Fibroblast of lung (primary cell): ENCODE measurements at places on chromosomes 5 and 9. TPM values are rescaled to one million over a fixed set of nuclear protein-coding genes. Genes with fewer than 3 reads are reported as not detected.

DNA sequence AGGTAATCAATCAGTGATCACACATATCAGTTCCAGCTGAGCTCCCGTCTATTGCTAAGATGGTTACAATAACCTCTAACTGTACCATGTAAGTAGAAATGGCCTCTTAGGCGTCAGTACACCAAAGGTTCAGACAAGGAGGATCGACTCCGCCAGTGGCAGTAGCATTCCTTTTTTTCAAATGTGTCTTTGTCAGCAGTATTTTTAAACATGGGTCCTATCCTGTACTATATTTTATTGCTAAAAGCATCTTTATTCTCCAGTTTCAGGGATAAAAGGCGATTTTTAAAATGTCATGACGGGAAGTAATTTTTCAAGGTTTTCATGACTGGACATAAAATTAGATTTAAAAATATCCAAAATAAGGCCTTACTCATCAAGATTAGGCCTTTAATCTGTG is 64.8 kb upstream of the TBCA start:
- H3K4me1 ChIP-seq: no peaks in the 10 kb centered on the region
- no peak overlapping the region for H3K27ac ChIP-seq
- H3K27me3 ChIP-seq: peaks cover 7% of the 10 kb centered on the region
- no peak for DNase-seq

GRCh38 chr9:4050916-4051315 is 249.0 kb downstream of the GLIS3 start:
- no peak overlapping the region for H3K27ac ChIP-seq
- no peak for DNase-seq
- no peaks in the 10 kb centered on the region for H3K36me3 ChIP-seq

DNA sequence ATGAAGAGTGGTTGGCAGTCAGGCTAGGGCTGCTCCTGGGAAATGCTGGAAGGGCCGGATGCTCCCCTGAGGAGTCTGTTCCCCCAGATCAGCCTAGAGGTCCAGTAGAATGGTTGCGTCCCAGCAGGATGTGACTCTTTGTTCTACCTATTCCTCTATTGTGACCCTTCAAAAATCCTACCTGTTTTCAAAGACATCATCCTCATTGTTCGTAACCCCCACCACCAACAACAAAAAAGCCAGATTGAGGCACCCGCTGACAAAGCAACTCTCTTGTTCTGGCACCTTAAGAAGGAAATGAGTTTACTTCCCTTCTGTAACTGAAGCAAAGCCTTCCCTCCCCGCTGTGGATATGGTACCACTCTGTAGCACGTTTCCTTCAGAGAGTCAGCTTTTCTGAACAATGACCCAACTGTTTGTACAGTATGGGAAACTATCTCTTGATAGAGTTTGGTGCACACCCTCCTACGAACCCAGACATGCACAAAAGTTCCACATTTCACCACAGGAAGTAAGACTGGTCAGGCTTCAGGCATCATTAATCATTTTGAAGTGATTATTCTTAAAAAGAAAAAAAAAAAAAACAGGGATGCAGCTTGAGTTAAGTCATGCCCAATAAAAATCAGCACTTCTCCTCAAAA is 207.2 kb downstream of the ENC1 start:
- no peak overlapping the region for H3K27ac ChIP-seq
- H3K4me3 ChIP-seq: no peak overlapping the region
- no peak for DNase-seq
- H3K36me3 ChIP-seq: no peaks in the 10 kb centered on the region

- no peak overlapping the region for H3K4me3 ChIP-seq
- no peaks in the 10 kb centered on the region for H3K36me3 ChIP-seq
- H3K4me1 ChIP-seq: no peaks in the 10 kb centered on the region
- DNase-seq: no peak
Measured at GRCh38 chr5:4570047-4570995, 569.8 kb upstream of the ADAMTS16 start.

DNA sequence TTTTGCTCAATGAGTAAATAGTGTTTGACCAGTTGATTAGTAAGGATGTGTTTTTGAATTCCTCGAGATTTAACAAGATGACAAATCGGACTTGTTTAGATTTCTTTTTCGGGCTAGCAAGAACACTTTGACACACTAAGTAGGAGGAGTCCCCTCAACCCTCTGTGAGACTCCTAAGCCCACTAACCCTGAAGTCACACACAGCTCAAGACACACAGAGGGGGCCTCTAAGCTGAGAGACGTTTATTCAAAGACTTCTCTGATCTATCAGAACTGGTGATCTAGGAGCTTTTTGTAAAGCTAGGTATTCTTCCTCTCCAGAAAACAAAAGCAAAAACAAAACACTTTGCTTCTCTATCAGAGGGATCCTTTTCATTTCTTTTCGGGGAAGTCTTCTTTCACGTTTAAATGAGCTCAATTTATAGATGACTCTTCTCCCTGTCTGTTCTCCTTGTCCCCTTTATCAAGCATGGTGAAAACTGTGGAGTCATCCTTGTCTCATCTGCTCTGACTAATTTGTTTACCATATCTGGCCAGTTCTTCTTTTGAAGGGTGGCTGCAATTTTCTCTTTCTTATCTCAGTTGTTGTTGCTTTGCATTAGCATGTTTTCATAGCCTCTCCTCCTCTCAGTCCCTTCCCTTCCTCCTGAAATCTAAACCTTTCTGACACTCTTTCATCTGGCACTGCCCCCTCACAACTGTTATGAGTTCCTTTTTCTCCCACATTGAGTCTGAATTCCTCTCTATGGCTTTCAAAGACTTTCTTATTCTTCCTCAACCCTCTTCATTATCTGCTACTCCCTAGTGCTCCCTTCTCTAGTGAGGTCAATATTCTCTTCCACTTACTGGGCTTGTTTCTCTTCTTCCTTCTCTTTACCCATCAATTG is 68.5 kb upstream of the RAI14 start:
- no peaks in the 10 kb centered on the region for H3K36me3 ChIP-seq
- no peaks in the 10 kb centered on the region for H3K27me3 ChIP-seq
- DNase-seq: peak; percentile 67
- H3K27ac ChIP-seq: peak overlapping the region; percentile 94
- peak overlapping the region; percentile 25 for H3K4me3 ChIP-seq

The SLC6A19 gene
- not detected in 2 replicates for total RNA-seq

GRCh38 chr5:149824120-149824519 is 94.0 kb downstream of the PPARGC1B start:
- H3K27me3 ChIP-seq: no peaks in the 10 kb centered on the region
- H3K4me1 ChIP-seq: peaks cover 2% of the 10 kb centered on the region
- no peaks in the 10 kb centered on the region for H3K36me3 ChIP-seq
- no peak overlapping the region for H3K4me3 ChIP-seq

- DNase-seq: no peak
- no peaks in the 10 kb centered on the region for H3K27me3 ChIP-seq
- H3K27ac ChIP-seq: no peak overlapping the region
- no peak overlapping the region for H3K4me3 ChIP-seq
- peaks cover 2% of the 10 kb centered on the region for H3K4me1 ChIP-seq
- no peaks in the 10 kb centered on the region for H3K36me3 ChIP-seq
Measured at GRCh38 chr5:176181271-176181855, 56.9 kb upstream of the SIMC1 start.

- H3K27ac ChIP-seq: no peak overlapping the region
- no peaks in the 10 kb centered on the region for H3K36me3 ChIP-seq
- DNase-seq: no peak
- no peaks in the 10 kb centered on the region for H3K4me1 ChIP-seq
- H3K4me3 ChIP-seq: no peak overlapping the region
Measured at GRCh38 chr5:80036615-80037014, 1.5 kb downstream of the THBS4 start.

- no peak overlapping the region for H3K4me3 ChIP-seq
- H3K36me3 ChIP-seq: no peaks in the 10 kb centered on the region
- no peak for DNase-seq
- H3K27ac ChIP-seq: no peak overlapping the region
- no peaks in the 10 kb centered on the region for H3K4me1 ChIP-seq
Measured at GRCh38 chr5:154559398-154560276, 81.6 kb upstream of the HAND1 start.

DNA sequence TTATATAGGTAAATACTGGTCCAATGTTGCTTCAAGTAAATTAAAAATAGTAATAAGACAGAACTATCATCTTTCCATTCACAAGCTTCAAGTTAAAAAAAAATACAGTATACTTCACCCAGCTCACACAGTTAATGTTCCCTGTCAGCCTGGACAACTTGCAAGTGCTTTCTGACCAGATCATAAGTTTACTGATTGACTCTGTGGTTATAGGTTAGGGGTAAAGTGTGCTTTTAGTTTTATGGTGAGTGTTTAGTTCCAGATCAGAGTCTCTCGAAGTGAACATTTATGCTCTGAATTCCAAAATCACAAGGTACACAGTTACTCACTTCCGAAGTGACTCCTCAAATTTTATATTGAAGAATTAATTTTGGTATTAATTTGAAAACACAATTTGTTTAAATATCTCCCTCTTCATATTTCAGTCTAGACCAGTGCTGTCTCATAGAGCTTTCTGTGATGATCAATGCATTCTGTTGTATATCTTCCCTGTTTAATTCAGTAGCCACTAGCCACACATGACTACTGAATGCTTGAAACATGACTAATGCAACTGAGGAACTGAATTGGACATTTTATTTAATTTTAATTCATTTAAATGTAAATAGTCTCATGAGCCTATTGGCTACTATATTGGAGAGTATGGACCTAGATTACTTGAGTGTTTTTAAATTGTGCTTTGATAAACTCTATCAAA is 90.7 kb downstream of the MEF2C start:
- H3K27me3 ChIP-seq: no peaks in the 10 kb centered on the region
- H3K27ac ChIP-seq: no peak overlapping the region
- no peak overlapping the region for H3K4me3 ChIP-seq
- no peaks in the 10 kb centered on the region for H3K36me3 ChIP-seq
- H3K4me1 ChIP-seq: no peaks in the 10 kb centered on the region

DNA sequence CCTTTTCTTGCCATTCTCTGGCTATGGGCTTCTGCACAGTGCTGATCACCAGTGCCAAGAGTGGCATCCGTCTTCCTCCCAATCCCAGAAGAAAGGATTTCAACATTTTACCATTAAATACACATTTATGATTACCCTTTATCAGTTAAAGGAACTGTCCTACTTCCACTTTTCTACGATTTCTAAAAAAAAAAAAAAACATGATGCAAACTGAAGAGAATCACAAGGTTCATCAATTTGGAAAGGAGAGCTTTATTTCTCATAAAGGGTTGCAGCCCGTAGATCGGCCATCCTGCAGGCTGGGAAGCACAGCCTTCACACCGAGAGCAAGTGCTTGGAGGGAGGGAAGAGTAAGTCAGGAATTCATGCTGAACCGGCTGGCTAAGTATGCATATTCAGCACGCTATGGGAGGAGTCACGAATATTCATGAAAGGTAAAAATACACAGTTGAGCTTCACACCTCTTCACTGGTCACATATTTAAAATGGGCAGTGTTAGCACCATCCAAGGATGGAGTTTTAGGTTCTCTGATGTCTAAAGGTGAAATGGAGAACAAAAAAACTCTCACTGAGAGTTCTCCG is 52.5 kb upstream of the SEMA4D start:
- no peaks in the 10 kb centered on the region for H3K36me3 ChIP-seq
- no peak overlapping the region for H3K27ac ChIP-seq
- H3K27me3 ChIP-seq: no peaks in the 10 kb centered on the region
- DNase-seq: no peak
- H3K4me1 ChIP-seq: no peaks in the 10 kb centered on the region

The OR13C3 gene
- not detected in 2 replicates for total RNA-seq

GRCh38 chr9:69574057-69574456 is 98.1 kb downstream of the APBA1 start:
- DNase-seq: no peak
- no peaks in the 10 kb centered on the region for H3K36me3 ChIP-seq
- no peaks in the 10 kb centered on the region for H3K27me3 ChIP-seq
- peaks cover 4% of the 10 kb centered on the region for H3K4me1 ChIP-seq
- no peak overlapping the region for H3K27ac ChIP-seq
- no peak overlapping the region for H3K4me3 ChIP-seq

The CPEB4 gene
- 17.2 and 23.6 TPM in 2 replicates for total RNA-seq

The OLFML2A gene
- 30.6 and 33.7 TPM in 2 replicates for total RNA-seq

The BHMT gene
- 0.17 TPM in 1 of 2 replicates, not detected in the other for total RNA-seq

DNA sequence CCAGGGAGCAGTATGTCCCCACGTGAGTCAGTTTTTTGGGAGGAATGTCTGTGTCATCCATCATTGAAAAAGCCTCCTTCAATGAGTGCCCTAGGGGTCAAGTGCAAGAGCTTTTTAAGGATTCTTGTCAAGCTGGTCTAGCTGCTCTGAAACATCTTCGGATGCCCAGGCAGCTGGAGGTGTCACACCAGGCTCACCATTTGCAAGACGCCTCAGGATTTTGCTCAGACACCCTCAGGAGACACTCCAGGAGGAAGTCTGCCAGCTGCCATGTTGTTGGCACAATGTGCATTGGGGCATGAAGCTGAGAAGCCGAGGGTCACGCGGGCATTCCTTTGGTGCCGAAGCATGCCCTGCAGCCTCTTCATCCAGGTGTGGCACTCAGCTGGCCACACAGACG is 111.1 kb upstream of the S1PR3 start:
- no peaks in the 10 kb centered on the region for H3K36me3 ChIP-seq
- no peak overlapping the region for H3K27ac ChIP-seq
- no peaks in the 10 kb centered on the region for H3K27me3 ChIP-seq
- no peak overlapping the region for H3K4me3 ChIP-seq
- no peak for DNase-seq
- no peaks in the 10 kb centered on the region for H3K4me1 ChIP-seq

DNA sequence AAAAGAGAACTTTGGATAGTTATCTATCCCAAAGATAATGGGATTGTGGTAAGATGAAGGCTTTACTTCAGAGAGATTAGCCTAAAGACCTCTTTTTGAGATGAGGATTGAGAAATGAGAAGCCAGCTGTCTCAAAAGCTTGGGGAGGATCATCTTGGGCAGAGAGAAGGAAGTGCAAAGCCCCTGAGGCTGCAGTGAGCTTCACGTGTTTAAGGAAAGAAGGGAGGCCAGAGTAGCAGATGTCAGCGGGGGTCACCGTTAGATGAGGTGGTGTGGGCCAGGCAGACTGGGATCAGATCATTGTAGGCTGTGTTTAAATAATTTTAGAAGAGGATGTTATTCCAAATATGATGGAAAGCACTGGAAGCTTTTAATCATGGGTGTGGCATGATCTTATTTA is 270.1 kb downstream of the ARHGEF28 start:
- no peaks in the 10 kb centered on the region for H3K27me3 ChIP-seq
- peaks cover 4% of the 10 kb centered on the region for H3K4me1 ChIP-seq
- no peak overlapping the region for H3K4me3 ChIP-seq
- DNase-seq: no peak

DNA sequence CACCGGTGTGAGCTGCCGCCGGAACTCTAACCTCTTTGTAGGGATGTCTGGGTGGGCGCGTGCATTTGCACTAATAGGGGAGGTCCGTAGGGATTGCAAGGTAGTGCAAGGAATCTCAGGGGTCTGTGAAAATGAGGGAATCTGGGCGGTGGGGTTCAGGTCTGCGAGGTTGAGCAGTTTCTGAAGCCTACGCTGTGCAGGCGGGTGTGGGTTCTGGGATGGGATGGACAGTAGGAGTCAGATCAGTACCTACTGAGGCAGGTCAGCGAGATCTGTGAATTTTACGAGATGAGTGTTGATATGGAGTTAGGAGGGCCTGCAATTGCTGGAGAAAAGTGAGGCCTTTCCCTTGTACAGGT is 856 bp upstream of the ATOSB start:
- H3K27ac ChIP-seq: peak overlapping the region; percentile 94
- no peak for DNase-seq
- H3K4me1 ChIP-seq: peaks cover 20% of the 10 kb centered on the region
- H3K27me3 ChIP-seq: no peaks in the 10 kb centered on the region
- no peaks in the 10 kb centered on the region for H3K36me3 ChIP-seq
- H3K4me3 ChIP-seq: peak overlapping the region; percentile 70

GRCh38 chr9:72592502-72593403 is 71.3 kb downstream of the TMC1 start:
- peaks cover 2% of the 10 kb centered on the region for H3K4me1 ChIP-seq
- H3K4me3 ChIP-seq: no peak overlapping the region
- no peaks in the 10 kb centered on the region for H3K36me3 ChIP-seq
- H3K27me3 ChIP-seq: no peaks in the 10 kb centered on the region
